ENCODE measurements at places on chromosomes 1 and 21.

DNA sequence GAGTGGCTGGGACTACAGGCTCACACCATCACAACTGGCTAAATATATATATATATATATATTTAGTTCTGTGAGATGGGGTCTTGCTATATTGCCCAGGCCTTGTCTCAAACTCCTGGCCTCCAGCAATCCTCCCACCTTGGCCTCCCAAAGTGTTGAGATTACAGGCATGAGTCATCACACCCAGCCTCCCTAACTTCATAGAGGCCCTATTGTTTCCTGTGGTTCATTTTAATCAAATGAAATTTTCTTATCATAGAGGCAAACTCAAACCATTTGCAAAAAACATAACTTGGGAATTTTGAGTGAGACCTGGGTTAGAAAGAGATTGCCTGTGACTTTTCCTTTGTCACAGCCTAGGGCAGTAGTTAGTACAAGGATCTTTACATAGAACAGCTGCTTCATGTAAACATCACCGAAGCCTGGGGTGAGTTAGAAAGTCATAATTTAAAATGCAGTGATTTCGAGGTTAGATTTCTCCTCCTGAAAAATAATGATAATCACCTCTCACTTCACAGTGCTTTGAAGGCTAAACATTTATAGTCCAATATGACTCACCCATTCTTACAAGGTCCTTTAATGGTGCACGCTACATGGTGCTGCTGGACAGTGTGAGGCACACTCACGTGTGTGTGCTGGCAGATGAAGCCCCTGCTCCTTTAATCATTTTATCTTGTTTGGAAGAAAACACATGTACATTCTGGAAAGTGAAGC lies 188.9 kb downstream of the RHOU start:
- no peak for DNase-seq

DNA sequence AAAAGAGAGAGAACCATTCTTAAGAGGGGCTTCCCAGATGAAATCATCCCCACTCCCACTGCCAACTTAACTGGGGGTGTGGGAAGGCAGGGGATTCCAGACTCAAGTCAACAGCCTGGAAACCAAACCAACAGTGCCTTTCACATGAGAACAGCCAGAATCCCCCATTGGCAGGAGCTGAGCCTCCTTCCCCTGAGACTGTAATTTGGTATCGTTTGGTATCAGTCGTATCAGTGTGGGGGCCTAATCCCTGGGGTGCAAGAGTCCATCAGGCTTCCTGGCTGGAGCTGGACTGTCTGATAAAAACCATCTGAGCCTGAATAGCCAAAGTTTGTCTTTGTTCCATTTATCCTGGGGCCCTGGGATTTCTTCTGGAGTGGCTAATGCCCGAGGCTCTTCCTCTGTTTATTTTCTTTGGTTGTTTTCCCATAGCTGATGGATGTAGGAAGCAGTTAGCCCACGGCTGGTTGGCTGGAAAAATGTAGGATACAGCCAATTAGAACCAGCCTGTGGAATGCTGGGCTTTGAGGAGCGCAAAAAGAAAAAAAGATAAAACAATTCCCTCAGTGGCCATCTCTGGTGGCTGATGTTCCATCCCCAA lies 84.6 kb downstream of the LAMC2 start:
- no peak for DNase-seq

GRCh38 chr1:30191154-30191702 lies 532.2 kb downstream of the MATN1 start:
- DNase-seq, result peak; percentile 18

GRCh38 chr1:37717631-37718030 lies 25.3 kb downstream of the CDCA8 start:
- no peak for DNase-seq

GRCh38 chr1:200895443-200895789 lies 716 bp downstream of the INAVA start:
- DNase-seq, result no peak

DNA sequence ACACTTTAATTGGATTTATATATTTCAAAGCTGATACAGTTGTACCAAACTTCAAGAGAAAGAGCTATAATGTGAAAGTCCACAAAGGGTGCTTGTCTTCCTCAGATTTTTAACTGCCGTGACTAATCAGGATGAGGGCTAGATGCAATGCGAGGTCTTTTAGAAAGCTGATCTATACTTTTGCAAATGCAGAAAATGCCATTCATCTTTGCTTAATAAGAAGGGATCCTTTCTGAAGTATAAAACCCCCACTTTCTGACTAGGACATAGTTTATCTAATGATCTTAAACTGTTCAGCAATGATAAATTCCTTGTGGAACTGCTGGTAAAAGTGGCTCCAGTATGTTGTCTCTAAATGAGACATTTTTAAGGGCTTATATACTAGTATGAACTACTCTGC lies 102.7 kb upstream of the NGF start:
- DNase-seq, result no peak

DNA sequence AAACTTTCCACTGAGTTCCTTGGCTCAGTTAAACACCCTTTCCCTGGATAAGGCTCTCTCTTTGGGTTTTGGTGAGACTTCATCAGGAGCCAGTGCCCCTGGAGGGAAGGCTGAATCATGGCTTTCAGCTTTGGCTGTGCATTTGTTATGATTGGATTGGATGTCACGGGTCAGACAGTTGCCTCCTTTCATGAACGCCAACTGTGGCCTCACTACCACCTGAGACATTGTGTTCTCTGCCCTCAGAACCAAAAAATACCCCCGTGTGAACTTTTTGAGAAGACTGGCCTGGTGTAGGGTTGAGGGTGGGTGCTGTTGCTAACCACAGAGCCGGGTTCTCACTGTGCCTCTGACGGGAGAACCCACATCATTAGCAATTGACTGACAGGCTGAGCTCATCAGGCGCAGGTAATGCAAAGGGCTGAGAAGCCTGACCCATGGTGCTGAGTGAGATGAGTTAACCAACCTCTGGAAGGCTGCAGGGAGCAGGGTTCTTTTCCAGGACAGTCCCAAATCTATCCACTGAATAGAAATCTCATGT lies 65.6 kb downstream of the HHAT start:
- no peak for DNase-seq

DNA sequence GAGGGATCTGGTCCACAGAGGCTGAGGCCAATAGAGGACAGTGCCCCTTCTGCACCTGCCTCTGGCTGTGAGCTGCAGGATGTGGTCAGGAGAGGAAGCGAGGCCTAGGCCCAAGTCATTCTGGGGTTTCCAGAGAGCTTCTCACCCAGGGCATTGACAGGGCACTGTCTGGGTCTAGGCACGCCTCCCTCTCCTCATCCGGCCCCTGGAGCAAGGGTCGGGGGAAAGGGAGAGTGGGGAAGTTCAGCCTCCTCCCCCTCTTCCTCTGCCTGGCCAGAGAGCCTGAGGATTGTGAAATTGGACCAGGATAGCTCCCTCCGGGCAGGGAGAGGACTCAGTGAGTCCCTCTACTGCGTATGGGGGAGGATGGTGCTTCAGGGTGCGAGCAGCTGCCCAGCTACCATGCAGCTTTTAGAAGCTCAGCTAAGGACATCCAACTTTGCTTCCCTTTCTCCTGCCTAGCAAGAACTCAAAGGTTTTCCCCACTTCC lies 6.3 kb upstream of the INAVA start:
- peak; percentile 75 for DNase-seq

- peak; percentile 57 for DNase-seq
Measured at GRCh38 chr1:32200226-32201010, at the start of gene CCDC28B. Gene CCDC28B, plus strand, starts transcription at chr1:32200595. Its CDS starts 1,341 bp downstream, at chr1:32201936.

DNA sequence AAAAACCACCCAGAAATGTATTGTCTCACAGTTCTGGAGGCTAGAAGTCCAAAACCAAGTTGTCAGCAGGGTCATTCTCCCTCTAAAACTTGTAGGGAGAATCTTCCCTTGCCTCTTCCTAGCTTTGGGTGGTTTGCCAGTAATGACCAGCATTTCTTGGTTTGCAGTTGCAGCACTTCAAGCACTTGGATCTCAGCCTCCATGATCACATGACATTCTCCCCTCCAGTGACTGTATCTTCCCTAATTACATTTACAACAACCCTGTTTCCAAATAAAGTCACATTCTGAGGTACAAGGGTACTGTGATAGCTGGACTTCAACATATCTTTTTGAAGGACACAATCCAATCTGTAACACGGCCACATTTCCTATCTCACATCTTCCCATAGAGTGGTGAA lies 37.2 kb downstream of the EVI5 start:
- DNase-seq, result no peak

- no peak for DNase-seq
Measured at GRCh38 chr1:214331180-214331579, 50.2 kb downstream of the SMYD2 start.

DNA sequence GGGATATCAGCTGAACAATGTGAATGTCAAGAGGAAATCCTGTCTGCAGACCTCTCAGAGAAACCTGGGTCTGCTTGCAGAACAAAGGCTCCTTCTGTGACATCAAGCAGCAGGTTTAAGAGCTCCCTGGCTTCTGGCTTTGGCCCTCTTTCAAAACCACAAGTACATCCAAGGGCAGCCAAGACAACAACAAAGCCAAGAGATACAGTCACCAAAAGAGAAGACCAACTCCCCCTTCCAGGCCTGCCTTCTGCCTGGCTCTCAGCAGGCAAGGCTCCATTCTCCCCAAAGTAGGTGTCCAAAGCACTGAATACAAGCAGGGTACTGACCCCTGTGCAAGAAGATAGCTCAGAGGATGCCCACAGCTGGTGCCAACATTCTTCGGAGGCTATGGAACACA lies 11.5 kb downstream of the BCAR3 start:
- no peak for DNase-seq

- no peak for DNase-seq
Measured at GRCh38 chr1:76955652-76956051, 88.4 kb downstream of the ST6GALNAC5 start.

GRCh38 chr1:43304771-43305300 lies 4.1 kb downstream of the TIE1 start:
- no peak for DNase-seq
